ENCODE measurements at places on chromosomes 2 and 18.

- no peak for DNase-seq
Observed at GRCh38 chr2:166170356-166170755, 42.5 kb upstream of the SCN1A start.

- DNase-seq: no peak
Observed at GRCh38 chr2:203685081-203685621, 21.3 kb upstream of the CD28 start.

DNA sequence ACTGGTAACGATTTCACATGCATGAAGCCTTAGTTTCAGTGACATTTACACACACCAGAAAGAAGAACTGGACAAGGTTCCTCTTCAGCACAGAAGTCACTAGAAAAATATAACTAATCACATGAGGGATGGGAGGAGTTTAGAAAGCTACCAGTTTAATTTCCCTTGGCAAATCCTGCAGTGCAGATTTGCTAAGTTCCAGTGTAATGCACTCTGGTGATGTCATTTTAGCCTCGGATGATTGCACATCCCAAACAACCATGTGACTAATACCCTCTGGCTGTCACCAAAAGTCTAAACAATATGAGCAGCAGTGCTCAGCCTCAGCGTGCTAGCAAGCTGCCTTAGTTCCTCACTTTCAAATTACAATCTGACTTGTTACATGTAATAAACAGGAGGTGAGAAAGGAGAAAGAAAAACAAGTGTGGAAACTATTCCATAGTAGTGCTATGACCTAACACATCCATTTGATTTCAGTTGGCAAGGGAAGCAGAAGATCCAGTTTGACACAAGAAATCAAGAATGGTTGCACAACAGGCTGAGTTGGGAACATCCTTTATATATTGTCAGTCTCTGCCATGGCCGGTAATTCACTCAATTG is 35.3 kb upstream of the PPP1CB start:
- DNase-seq: no peak

GRCh38 chr2:232097260-232097659 is 135.7 kb downstream of the DIS3L2 start:
- DNase-seq: no peak

DNA sequence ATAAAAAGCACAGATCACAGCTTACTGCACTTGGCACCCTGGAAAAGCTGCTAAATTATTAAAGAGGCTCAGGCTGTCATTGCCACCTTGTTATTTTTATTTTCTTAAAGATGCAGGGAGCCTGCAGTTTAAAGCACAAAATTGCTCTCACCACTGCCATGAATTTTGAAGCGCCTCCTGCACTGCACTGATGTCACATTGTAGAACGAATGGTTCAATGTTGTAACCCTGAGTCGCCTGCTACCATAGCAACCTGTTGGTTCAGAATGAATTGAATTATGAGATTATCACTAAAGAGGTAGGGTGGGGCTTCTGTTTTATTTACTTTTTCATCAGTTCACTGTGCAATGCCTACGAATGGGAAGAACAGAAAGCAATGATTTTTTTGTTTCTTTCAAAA is 16.5 kb downstream of the SCG2 start:
- no peak for DNase-seq

GRCh38 chr2:152504618-152505017 is 169.6 kb downstream of the FMNL2 start:
- DNase-seq: no peak

- DNase-seq: no peak
Observed at GRCh38 chr2:177397481-177398289, 5.1 kb downstream of the AGPS start.

DNA sequence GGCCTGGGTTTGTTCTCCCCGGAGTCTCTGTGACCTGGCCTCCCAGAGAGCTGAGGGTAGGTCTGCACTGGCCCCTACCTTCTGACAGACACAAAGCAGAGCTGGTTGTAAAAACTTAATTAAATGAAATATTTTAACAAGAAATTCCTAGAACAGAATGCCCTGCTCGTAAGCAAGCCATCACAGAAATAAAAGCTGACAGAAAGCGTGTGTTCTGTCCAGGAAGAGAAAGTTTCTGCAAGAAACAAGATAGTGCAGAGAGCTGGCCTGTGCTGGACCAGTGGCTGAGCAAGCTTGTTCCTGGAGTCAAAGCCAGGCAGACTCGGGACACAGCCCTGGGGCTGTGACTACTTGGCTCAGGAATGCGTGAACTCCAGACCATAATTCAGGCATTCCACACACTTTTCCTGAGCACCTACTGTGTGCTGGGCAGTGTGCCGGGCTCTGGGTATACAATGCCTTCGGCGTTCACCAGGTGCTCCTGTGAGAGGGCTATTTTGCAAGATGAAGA is 51.6 kb downstream of the APOB start:
- DNase-seq: no peak

GRCh38 chr2:46502291-46502885 is 23.0 kb downstream of the TMEM247 start:
- no peak for DNase-seq

- no peak for DNase-seq
Observed at GRCh38 chr2:86235196-86235980, 36.1 kb downstream of the MRPL35 start.

DNA sequence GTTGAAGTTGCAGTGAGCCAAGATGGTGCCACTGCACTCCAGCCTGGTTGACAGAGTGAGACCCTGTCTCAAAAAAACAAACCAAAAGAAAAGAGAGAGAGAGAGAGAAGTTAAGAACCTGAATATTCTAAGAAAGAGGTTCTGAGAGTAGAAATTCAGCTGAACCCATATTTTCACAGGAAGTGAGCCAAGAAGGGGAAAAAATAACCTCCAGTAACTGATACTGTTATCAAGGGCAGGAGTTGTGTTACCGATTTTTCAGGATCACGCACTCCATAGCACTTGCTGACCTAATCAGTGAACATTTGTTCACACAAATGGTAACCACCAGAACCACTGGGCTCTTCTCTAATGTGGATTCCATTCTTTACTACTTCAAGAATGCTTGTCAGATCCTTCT is 39.1 kb upstream of the BZW1 start:
- DNase-seq: no peak

DNA sequence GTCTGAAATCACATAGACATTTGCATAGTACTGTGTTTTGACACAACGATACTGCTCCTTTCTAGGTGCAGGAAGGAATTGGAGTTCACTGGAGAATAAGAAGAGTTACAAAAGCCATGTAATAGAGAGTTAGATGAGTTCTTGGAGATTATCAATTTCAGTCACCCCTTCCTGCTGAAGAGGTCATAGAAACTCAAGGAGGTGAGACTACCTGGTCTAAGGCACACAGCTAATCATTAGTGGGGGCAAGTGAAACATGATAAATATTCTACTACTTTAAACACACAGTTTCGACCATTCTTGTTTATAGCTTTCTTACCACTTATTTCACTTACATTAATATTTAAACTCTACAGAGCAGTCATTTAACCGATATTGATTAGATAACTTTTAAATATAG is 286.9 kb upstream of the NXPH2 start:
- no peak for DNase-seq

- no peak for DNase-seq
Observed at GRCh38 chr18:46360866-46361265, 256.7 kb downstream of the HAUS1 start.

DNA sequence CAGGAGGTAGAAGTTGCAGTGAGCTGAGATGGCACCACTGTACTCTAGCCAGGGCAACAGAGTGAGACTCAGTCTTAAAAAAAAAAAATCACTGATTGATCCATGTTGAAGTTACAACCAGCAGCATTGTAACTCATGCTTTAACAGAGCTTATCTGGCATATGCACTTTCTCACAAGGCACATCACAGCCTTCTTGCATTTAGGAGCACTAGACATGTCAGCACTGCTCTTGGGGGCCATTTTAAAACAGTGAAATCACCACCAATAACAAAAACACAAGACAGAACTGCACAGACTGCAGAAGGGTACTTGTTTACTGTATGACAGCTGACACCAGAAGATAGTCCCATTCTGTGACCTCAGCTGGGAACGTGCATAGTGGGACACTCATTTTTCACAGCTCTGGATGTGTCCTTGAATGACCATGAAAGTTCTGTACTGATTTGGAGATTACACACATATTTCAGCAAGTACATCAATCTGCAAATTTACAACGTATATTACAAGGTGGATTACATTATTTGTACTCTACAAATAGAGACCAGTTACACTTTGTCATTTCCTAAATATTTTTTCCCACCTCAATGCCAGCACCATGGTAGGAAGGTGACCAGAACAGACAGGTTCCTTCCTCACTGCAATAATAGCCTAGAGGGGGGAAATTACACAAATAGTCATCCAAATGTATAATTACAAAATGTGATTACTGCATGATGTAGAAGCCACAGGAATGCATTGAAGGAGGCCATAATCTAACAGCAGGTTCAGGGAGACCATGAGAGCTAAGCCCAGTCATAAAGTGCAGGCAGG is 35.1 kb downstream of the CCBE1 start:
- DNase-seq: no peak

DNA sequence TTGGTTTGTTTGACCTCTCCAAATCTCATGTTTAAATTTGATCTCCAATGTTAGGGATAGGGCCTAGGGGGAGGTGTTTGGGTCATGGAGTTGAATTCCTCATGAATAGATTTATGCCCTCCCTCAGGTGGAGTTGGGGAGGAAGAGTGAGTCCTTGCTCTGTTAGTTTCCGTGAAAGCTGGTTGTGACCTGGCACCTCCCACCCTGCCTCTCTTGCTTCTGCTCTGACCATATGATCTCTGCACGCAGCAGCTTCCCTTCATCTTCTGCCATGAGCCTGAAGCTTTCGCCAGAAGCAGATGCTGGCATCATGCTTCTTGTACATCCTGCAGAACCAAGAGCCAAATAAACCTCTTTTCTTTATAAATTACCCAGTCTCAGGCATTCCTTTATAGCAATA is 231.6 kb upstream of the ERBB4 start:
- DNase-seq: no peak

DNA sequence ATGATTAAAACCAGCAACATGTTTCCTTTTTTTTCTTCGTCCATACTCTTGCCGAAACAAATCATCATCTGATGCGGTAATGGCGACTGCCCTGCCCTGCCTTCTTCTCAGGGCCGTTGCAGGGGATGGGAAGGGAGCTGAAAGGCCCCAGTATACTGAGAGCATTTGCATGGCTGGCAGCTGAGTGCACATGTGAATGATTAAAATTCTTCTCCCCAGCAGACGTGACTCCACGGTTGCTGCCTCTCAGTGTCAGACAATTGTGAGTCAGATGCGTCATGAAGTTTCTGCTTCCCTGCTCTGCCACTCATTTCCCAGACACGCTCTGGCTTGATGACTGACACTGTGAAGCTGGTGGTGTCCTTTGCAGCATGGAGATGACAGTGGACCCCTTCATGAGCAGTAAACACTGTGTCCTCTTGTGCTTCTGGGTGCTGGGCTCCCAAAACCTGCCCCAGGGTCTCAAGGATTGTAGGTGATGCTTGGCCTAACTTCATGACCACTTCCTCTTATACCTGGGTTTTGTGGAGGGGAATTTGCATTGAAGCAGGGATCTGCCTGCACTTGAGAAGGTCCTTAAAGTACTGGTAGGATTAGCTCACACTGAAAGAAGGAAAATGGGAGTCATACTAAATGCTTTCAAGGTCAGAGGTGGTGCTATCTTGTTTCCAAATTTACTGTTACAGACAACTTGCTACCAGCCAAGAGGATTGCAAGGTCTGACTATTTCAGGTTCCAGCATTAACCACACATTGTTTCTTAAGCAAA is 222.5 kb upstream of the COPS8 start:
- no peak for DNase-seq

DNA sequence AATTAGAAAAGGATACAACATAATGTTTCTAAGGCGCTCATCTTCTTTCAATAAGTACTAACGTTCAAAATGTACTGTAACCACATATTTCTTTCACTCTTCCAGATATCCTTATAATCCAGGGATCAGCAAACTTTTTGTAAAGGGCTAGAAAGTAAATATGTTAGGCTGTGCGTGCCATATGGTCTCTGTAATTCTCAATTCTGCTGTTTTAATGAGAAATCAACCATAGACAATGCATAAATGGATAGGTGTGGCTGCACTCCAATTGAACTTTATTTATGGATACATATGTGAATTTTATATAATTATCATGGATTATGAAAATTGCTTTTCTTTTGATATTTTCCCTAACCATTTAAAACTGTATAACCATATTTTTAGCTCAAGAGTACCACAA is 459.4 kb downstream of the EPHA4 start:
- no peak for DNase-seq

DNA sequence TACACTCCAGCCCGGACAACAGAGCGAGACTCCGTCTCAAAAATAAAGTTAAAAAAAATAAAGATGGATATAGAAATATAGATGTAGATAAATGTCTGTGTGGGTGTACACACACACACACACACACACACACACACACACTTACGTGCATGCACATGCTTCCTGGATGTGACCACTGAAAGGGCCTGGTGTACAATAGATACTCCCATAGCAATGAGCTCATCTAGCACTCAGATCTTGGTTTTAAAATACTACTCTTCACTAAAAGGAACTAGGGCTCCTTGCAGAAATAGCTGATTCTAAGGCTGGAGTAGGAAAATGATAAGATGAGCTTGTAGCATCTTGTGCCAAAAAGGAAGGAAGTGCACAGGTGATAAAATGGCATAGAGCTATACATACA is 39.1 kb downstream of the ROCK2 start:
- DNase-seq: no peak

DNA sequence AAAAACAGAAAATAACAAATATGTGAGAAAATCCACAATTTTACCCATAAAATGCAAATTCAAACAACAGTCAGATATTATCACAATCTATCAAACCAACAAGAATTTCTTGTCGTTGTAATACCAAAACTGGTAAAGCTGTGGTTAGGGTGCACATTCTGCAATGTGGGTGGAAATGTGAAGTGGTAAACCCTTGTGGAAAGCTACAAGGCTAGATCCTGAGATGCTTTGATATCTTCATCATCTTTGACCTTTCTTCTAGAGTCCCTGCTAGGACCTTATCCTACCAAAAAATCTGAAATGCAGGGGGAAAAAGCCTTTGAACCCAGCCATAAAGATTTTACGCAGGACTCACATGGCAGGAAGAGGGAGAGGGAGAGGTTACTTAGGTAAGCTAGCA is 17.2 kb upstream of the ATG16L1 start:
- DNase-seq: no peak

- DNase-seq: no peak
Observed at GRCh38 chr18:2070631-2071030, 500.7 kb downstream of the METTL4 start.

Data from stimulated activated CD4-positive, alpha-beta T cell treated with anti-CD3 and anti-CD28 coated beads, Interleukin-12 subunit alpha, Interleukin-12 subunit beta, amount 100 ng/mL, for 4 hours (primary cell).